ENCODE measurements at places on chromosomes 6 and 20.

- no peak for DNase-seq
These were observed 84.9 kb downstream of the TIAM2 start for GRCh38 chr6:155079985-155080452.

DNA sequence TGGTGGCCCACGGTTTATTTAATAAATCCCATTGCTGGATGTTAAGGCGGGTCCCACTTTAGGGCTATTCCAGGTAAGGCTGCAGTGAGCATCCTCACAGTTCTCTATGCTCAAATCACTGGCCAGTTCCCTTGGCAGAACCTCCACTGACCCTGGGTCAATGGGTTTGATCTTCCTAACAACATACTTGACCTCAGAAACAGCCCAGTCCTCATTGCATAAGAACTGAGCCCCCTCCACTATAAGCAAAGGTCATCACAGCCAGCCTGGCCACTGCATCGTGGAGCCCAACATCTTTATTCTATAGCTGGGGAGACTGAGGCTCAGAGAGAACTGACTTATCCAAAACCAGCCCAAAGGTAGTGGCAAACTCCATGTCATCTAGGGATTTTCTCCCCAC lies 4.3 kb upstream of the BPIFB1 start:
- DNase-seq: no peak

DNA sequence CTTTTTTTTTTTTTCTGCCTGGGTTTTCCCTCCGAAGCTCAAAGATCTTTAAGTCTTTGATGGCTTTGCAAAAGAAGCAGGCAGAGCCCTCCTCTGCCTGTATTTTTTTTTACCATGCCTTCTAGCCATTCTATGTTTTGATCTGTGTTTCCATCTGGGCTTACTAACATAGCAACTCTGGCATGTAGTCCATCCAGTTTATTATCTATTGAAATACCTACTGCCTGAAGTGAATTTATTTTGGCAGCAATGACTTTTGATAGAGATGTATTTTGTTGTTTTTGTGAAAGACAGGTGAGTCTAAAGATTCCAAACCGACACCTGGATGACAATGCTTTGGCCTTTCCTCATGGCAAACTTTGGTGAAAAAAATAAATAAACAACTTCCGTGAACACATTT lies 1157.7 kb upstream of the MAP3K7 start:
- DNase-seq: no peak

- DNase-seq: no peak
These were observed 209.8 kb downstream of the SOD2 start for GRCh38 chr6:159483259-159483658.

- peak; percentile 36 for DNase-seq
These were observed at the start of gene SYCP2L for GRCh38 chr6:10886691-10887502. Gene SYCP2L, plus strand, starts transcription at chr6:10887052. Its CDS starts 75 bp downstream, at chr6:10887127.

GRCh38 chr20:46683939-46684750 lies 5.1 kb downstream of the TP53RK start:
- no peak for DNase-seq

DNA sequence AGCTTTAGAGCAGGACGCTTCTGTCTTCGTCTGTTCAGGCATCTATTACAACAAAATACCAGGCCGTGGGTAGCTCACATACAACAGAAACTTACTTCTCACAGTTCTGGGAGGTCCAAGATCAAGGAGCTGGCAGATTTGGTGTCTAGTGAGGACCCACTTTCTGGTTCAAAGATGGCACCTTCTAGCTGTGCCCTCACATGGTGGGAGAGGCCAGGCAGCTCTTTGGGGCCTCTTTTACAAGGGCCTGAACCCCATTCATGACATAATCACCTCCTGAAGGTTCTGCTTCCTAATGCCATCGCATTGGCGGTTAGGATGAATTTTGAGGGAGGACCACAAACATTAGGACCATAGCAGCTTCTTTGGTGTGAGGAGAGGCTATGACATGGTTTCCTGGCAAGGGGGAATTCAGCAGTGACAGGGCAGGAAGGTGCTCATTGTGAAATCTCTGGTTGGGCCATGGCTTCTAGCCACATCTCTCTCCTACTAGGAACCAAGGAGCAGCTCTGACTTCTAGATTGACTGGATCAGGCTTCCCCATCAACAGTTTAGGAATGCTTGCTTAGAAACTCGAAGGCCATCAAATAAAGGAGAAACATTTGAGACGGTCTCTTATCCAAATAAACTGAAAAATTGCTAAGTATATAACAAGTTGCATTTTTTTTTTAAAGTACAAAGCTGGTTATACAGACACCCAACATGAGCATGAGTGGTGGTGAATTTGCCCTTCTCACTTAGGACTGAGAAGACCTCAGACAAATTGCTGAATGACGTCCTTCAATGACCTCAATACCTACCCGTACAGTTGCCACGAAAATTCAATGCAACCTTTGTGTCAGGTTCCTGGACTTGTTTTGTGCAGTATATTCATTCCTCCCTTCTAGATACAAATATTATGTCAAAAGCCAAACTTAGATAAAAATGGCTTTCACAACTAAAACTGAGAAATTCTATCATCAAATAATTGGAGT lies 140.7 kb downstream of the ZDHHC14 start:
- DNase-seq: no peak

GRCh38 chr6:38131527-38131965 lies 312.0 kb downstream of the ZFAND3 start:
- no peak for DNase-seq

GRCh38 chr6:106823732-106824351 lies 150.7 kb downstream of the CD24 start:
- no peak for DNase-seq

DNA sequence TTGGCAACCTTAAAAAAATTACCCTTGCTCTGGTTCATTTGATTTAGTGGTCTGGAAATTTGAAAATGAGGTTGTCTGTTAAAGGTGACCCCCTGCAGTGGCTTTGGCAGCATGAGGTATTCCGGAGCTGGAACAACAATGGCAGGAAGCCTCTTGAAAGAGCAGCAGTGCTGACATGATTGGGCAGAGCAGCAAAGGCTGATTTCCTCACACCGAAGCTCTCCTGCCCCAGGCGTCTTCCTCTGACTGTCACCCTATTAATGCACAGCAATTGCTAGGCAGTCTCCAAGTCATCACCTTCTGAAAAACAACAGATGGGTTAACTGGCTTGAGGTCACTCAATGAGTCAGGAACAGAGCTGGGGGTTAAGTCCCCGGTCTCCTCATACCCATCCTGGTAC lies 241.8 kb upstream of the MMS22L start:
- DNase-seq: no peak

GRCh38 chr6:117136702-117137101 lies 128.7 kb upstream of the VGLL2 start:
- no peak for DNase-seq

DNA sequence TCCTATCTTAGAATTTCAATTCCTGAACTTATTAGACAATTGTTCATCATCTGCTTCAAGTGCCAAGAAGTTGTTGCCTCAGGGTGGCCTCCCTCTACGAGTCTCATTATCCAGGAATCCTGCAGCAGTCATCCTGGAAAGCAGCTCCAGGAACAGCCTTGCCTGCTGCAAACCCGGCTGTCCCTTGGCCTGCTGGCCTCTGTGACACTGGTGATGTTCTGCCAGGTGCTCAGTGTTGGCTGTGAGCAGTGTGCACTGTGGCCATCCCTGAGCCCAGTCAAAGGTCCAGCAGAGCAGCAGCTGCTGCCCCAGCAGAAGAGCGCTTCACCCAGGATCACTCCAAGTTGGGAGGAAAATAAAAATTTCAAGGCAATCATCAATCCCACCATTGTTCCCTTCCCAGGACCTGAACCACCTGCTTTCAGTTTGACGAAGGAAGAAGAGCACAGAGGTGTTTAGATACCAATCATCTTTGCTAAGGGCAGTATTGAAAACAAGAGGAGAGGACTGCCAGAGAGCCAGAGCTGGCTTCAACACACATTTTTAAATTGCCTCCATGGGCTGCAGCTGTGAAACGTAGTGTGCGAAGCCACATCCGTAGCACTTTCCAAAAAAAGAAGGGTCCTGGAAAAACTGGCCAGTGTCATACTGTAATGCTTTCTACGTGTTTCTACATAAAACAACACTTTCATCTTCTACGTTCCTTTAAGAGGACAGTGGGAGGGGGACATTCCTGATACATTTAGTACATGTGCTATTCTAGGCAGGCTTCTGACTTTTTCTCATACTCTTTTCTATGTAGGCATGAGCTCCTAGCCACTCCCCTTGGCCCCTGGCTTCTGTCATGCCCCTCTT lies 7.2 kb upstream of the FAM50B start:
- no peak for DNase-seq

DNA sequence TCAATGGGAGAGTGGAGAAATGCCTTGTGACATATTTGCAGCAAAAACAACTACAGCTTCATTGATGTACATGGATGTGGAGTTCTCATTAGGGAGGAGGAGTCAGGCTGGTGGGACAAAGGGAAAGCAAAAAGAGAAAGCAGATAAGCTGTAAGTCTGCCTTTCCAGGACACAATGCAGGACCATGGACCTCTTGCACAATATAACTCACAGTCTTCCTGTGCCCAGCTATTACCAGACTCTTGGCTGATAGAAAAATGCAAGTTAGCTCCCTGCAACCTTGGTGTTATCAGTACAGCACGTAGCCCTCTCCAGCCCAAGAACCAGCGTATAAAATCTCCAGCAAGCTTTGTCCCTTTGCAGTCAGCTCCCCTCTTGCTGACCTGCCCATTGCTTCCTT lies 232.3 kb downstream of the NFATC2 start:
- no peak for DNase-seq

- no peak for DNase-seq
These were observed 317.6 kb downstream of the HDGFL1 start for GRCh38 chr6:22886650-22887581.

DNA sequence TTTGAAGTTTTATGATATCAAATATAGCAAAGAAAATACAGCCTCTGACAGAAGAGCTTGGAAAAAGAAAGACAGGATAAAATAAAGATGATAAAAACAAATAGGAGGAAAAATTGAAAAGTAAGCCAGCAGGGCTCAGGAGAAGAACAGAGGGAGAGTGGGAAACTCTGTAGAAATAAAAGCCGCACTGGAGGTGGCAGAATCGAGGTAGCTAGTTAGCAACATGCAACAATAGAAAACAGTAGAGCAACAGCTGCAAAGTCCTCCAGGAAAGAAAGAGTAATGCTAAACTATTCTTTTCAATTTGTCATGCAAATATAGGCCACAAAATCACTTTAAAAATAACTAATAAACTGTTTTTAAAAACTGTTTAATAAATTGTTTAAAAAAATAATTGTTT lies 28.8 kb downstream of the HBS1L start:
- DNase-seq: no peak

DNA sequence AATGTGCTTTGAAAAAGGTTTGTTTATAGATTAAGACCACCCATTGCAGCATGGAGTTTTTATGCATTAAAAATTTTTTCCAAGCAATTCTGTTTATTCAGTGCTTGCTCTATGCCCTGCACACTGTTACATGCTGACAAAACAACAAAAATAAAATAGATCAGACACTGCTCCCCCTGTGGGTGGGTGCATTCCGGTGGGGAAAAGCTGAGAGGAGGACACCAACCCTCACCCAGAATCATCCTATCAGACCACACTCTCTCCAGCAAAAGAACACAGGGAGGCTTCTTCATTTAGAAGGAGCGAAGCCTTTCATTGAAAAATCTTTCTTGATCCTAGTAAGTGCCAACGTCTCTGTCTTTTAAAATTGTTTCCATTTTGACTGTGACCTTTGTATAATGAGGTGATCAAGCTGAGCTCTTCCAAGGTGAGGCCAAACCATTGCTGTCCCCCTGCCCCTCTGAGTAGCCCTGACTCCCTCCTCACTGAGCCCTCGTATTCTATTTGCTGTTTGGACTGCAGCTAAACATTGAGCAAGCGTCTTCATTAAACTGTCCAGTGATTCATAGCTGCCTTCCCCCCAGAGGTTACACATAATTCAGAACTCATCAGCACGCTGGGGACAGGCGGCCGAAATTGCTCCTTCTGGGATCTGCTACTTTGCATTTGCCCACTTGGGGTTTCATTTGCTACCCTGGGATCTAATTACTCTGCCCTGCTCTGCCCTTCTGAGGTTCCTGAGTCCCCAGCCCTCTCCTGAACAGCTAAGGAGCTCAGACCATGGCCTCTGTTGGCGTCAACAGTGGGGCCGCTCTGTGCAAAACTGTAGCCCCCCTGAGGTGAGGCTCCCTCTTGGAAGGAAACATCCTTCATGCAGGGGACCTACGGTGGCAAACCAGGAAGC lies 102.4 kb downstream of the F13A1 start:
- no peak for DNase-seq

DNA sequence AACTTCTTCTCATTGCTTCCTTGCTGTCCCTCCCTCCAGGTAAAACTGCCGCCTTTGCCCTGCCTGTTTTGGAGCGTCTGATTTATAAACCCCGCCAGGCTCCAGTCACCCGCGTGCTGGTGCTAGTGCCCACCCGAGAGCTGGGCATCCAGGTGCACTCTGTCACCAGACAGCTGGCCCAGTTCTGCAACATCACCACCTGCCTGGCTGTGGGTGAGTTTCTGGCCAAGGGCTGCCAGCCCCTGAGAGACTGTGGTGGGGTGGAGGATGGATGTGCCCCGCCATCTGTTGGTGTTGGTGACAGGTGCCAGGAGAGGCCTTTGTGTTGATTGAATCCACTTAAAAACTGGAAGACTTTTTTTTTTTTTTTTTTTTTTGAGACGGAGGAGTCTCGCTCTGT lies 9.5 kb downstream of the DDX27 start:
- no peak for DNase-seq

DNA sequence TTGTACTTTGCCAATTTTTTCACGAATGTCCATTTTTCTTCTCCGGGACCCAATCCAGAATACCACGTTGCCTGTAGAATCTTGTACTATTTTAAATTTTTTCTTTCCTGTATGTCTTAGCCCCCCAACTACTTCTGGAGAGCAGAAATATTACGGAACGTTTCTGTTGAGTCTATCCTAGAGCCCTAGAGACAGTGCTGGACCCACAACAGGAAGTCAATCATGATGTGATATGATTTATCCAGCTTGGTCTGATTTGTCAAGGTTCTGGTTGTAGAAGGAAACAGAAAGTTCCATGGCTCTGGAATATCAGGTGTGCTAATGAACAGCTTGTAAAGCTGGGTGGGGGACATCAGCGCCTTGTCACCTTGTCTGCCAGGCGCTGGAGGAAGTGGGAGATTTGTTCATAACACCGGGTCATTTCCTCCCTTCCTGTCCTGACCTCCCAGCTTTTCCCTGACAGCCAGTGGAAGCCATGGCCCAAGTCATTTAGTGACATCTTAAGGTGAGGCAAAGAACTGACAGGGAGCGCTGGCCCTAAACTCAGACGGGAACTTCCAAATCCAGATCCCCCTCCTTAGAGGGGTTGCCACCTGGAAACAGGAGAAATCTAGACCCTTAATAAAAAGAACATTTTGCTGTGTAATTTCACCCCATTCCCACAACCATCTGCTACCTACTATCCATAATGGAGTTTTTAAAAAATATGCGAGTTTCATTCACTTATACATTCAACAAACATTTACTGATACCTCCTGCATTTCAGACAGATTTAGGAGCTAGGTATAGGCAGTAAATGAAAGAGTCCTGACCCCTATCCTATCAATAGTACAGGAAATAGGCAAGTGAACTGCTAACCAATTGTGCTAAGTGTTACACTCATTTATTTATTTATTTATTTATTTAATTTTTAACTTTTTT lies 130.5 kb downstream of the ZFP64 start:
- no peak for DNase-seq

DNA sequence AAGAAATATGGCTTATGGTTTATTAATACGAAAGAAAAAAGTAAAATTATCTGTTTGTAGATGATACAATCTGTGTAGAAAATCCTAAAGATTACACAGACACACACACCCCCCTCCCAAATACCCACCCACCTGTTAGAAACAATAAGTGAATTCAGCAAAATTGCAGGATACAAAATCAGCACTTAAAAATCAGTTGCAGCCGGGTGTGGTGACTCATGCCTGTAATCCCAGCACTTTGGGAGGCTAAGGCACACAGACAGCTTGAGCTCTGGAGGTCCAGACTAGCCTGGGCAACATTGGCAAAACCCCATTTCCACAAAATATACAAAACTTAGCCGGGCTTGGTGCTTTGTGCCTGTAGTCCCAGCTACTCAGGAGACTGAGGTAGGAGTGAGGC lies 42.3 kb downstream of the NINL start:
- no peak for DNase-seq
